ENCODE measurements at places on chromosomes 12 and 14.

- DNase-seq: no peak
Measured at GRCh38 chr12:89697296-89697695, 11.3 kb downstream of the ATP2B1 start.

- DNase-seq: no peak
Measured at GRCh38 chr12:100453951-100454350, 19.7 kb upstream of the NR1H4 start.

GRCh38 chr12:12153596-12153995, 82.9 kb downstream of the BCL2L14 start:
- no peak for DNase-seq

DNA sequence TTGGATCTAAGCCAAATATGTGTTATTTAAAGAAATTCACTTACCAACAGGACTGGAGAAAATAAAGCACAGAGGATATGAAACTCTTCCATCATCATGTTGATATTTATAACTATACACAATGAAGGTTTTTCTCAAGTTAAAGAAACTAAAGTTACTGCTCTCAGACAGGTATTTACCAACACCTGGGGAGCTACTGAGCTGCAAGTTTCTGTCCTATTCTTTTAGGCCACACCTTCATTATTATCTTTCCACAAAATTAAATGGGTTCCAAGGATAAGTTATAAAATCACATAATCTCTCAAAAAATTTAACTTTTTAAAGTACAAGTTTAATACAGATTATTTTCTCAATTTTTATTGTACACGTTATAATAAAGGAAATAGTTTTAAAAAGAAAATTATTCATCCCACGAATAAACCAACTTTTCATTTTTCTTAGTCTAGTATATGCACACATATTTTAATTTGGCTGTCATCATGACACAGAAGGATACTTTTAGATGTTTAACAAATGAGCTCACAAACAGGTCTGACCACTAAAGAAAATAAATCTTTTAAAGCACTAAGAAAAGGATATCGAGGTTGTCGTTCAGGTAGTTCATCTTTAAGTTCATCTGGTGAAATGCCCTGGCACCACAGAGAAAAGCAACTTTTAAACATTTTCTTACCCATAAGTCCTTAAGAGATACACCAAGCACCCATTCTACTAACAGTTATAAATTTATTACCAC, 7.8 kb downstream of the GMFB start:
- DNase-seq: no peak

- no peak for DNase-seq
Measured at GRCh38 chr12:6154730-6155459, 30.4 kb upstream of the VWF start.

DNA sequence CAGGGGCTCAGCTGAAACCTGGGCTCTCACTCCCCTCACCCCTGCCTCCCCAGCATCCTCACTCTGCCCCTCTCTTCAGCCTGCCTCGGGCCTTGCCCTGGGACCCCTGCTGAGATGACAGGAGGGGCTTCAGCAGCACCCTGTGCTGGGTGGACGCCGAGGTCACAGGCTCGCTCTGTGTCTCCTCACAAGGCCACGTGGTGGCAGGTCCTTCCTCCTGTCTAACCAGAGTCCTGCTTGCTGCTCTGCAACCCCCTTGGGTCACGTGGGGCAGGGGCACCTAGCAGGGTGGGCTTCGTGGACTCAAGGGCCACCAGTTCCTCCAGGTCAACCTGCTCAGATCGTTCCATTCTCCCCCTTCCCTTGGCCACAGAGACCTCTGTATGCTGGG, 90.4 kb downstream of the TMEM121 start:
- no peak for DNase-seq

- DNase-seq: no peak
Measured at GRCh38 chr12:95083471-95083870, 10.1 kb upstream of the NR2C1 start.

GRCh38 chr12:132623072-132623869, 4.7 kb downstream of the P2RX2 start:
- DNase-seq: no peak

Data from erythroblast (primary cell).